ENCODE measurements at places on chromosomes 16 and 17.

DNA sequence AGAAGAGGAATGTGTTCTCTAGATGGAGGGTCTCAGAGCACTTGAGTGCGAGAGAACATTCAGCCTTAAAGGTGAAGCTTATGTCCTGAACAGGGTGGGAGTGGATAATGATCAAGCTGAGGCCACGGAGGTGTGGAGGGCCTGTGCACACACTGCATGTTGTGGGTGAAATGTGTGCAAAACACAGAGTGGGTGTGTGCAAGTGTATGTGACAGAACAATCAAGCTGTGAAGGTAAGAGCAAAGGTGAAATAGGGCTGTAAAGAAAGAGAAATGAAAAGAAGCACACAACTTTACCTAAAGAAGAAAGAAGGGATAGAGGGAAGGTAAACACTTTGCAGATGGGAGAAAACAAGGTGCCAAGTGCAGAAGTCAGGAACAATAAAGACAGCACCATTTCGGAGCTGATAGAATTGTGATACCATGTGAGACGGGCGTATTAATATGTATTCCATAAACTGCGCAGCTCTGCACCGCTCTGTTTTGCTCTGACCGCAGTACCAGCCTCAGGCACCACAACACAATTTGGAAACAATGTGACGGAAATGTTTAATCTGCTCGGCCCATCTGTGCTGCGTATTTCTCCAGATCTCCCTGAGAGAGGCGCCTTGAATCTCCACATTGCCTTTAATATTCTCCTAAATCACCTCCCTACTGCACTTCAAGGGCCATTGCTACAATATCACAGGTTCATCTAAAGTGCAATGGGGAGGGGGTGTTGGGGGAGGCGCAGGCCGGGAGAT, 40.6 kb downstream of the SNX11 start:
- no peak overlapping the region for H3K27ac ChIP-seq
- H3K4me1 ChIP-seq: no peaks in the 10 kb centered on the region
- H3K27me3 ChIP-seq: peaks cover 75% of the 10 kb centered on the region
- no peaks in the 10 kb centered on the region for H3K36me3 ChIP-seq
- no peak overlapping the region for H3K4me3 ChIP-seq

GRCh38 chr17:9115214-9116191, 94.2 kb downstream of the NTN1 start:
- no peak overlapping the region for H3K4me3 ChIP-seq
- DNase-seq: no peak
- no peaks in the 10 kb centered on the region for H3K4me1 ChIP-seq
- no peaks in the 10 kb centered on the region for H3K27me3 ChIP-seq
- no peak overlapping the region for H3K27ac ChIP-seq

GRCh38 chr16:4991754-4992153, 33.6 kb downstream of the SEC14L5 start:
- no peak overlapping the region for H3K27ac ChIP-seq
- no peaks in the 10 kb centered on the region for H3K27me3 ChIP-seq
- H3K4me3 ChIP-seq: no peak overlapping the region
- no peaks in the 10 kb centered on the region for H3K4me1 ChIP-seq
- no peak for DNase-seq

GRCh38 chr17:82060001-82060380, 5.6 kb downstream of the DUS1L start:
- H3K27ac ChIP-seq: no peak overlapping the region
- H3K27me3 ChIP-seq: no peaks in the 10 kb centered on the region
- DNase-seq: peak; percentile 5
- peaks cover 33% of the 10 kb centered on the region for H3K4me1 ChIP-seq

- no peaks in the 10 kb centered on the region for H3K4me1 ChIP-seq
- no peak for DNase-seq
- peaks cover 23% of the 10 kb centered on the region for H3K27me3 ChIP-seq
- no peak overlapping the region for H3K27ac ChIP-seq
- H3K4me3 ChIP-seq: no peak overlapping the region
Observed at GRCh38 chr17:40922239-40922638, 15.2 kb downstream of the KRT23 start.

DNA sequence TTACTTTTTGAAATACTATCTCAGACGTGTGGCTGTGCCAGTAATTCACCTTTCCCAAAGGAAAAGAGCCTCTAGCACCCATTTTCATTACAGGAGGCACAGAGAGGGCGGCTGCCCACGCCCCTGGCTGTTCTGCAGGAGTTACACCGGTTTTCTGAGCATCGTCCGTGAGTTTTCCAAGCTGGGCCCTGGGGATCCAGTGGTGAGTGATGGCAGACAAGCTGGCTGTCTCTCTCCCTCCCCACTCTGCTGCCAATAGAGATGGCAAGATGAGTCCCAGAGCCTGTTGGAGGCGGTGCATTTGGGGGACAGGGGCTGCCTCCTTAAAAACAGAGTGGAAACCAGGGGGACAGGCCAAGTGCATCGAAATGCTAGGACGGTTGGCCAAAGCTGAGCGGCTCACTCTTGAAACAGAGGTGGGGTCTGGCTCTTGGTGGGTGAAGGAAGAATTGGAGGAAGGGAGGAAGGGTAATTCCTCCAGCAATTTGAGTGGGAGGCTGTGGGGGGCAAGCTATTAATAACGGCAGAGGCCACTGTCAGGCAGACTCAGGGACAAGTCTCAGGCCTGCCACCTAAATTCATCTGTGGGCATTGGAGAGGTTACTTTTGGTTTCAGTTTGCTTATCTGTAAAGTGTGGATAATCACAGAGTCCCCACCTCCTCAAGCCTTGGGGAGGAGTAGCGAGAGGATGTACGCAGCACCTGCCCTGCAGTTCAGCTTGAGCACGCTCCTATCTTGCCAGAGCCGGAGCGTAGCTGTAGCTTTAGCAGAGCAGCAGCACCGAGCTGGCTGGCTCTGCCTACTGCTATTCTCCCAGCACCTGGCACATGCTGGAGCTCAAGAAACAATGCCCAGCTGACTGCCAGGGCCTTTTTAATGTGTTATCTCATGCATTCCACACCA, 7.5 kb upstream of the NOS2 start:
- no peaks in the 10 kb centered on the region for H3K27me3 ChIP-seq
- no peaks in the 10 kb centered on the region for H3K36me3 ChIP-seq
- peak; percentile 68 for DNase-seq
- H3K4me3 ChIP-seq: no peak overlapping the region

DNA sequence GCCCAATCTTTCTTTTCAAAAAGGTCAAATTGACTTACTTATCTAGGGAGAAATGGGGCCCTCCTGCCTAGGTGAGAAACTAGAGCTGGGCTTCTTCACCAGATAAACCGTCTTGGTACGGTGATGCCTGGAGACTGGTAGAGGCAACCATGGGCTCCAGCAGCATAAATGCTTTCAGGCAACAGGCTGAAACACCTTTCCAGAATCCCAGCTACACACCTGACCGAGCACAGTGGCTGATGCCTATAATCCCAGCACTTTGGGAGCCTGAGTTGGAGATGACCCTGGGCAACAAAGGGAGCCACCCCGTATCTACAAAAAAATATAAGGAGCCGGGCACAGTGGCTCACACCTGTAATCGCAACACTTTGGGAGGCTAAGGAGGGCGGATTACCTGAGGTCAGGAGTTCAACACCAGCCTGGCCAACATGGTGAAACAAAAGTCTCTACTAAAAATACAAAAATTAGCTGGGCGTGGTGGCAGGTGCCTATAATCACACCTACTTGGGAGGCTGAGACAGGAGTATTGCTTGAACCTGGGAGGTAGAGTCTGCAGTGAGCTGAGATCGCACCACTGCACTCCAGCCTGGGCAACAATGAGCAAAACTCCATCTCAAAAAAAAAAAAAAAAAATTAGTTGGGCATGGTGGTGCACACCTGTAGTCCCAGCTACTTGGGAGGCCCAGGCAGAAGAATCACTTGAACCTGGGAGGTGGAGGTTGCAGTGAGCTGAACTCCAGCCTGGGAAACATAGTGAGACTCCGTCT, 8.0 kb downstream of the TRAF4 start:
- no peak overlapping the region for H3K27ac ChIP-seq
- peaks cover 6% of the 10 kb centered on the region for H3K4me1 ChIP-seq
- no peaks in the 10 kb centered on the region for H3K27me3 ChIP-seq
- DNase-seq: no peak
- H3K4me3 ChIP-seq: no peak overlapping the region

DNA sequence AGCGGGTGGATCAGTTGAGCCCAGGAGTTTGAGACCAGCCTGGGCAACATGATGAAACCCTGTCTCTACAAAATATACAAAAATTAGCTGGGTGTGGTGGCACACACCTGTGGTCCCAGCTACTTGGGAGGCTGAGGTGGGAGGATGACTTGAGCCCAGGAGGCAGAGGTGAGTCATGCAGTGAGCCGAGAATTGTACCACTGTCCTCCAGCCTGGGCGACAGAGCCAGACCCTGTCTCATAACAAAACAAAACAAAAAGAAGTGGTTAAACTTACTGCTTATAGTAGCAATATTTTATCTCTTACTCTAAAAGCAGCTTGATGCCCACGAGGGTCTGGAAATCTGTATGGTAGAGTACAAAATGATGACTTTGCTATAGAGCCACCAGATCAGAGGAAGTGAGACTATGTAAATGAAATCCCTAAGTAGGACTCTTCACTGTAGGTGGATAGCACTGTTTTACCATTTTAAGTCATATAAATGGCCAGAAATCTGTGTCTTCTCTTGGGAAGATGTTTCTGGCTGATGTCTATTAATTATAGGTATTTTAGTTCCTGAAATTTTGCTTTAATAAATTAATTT, 60.4 kb upstream of the MRC2 start:
- no peak overlapping the region for H3K27ac ChIP-seq
- no peak overlapping the region for H3K4me3 ChIP-seq
- no peaks in the 10 kb centered on the region for H3K4me1 ChIP-seq

DNA sequence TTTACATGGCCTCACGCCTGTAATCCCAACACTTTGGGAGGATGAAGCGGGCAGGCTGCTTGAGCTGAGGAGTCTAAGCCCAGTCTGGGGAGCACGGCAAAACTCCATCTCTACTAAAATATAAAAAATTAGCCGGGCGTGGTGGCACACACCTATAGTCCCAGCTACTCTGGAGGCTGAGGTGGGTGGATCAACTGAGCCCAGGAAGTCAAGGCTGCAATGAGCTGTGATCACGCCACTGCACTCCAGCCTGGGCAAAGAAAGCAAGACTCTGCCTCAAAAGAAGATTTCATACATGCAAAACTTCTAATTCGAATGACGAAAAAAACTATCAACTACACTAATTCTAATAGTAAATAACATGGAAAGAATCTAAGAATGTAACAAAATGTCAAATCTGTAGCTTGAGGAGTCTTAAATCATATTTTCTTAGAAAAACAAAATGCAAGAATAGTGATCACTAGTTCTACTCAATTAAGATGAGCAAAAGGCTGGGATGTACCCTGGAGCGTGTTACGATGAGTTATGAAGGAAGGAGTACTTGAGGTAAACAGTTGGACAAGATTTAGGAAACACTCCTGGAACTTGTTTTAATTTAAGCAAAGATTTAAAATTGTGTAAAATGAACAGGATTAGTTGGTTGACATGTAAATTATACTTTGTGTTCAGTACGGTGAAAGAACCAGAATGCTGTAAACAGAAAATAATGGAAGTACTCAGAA, 20.7 kb downstream of the YWHAE start:
- H3K4me3 ChIP-seq: no peak overlapping the region
- no peak for DNase-seq
- H3K27ac ChIP-seq: no peak overlapping the region
- peaks cover 7% of the 10 kb centered on the region for H3K4me1 ChIP-seq
- no peaks in the 10 kb centered on the region for H3K27me3 ChIP-seq
- H3K36me3 ChIP-seq: peaks cover 73% of the 10 kb centered on the region

DNA sequence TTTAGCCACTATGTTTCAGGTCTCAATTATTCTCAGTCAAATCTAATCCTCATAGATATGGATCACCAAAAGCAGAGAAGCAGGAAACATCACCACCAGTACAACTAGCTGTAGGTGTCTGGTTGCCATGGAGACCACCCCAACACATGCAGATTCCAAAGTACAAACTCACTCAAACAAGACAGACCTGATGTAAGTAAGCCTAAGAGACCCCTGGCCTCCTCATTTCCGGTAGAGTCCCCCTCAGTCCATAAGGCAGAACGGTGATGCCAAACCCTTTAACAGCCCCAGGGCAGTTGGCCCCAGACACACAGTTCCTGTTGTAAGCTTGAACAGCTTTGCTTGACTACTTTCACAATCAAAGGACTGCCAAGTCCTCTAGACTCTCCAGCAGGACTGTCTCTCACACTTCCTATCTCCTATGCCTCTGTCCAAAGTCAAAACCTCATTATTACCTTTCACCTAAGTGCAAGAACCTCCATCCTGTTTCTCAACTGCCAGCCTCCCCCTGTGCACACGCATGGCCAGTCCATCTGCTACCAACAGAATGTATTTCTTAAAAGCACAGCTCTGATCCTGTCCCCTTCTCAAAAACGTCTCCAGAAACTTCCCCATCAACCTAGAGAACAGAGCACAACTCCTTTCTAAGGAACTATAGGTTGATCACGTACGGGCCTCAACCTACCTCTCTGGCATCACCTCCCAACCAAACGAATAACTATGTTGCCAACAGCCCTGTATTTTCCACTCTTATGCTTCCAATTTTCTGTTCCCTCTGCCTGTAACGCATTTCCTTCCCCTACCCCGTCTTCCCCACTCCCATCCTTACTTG, 23.9 kb downstream of the SLC39A11 start:
- H3K36me3 ChIP-seq: peaks cover 10% of the 10 kb centered on the region
- DNase-seq: no peak
- H3K27me3 ChIP-seq: no peaks in the 10 kb centered on the region
- no peak overlapping the region for H3K4me3 ChIP-seq
- no peak overlapping the region for H3K27ac ChIP-seq

GRCh38 chr17:38672788-38673706, 1.7 kb downstream of the EPOP start:
- H3K27me3 ChIP-seq: peaks cover 18% of the 10 kb centered on the region
- DNase-seq: no peak
- H3K27ac ChIP-seq: no peak overlapping the region
- no peaks in the 10 kb centered on the region for H3K36me3 ChIP-seq
- peaks cover 40% of the 10 kb centered on the region for H3K4me1 ChIP-seq

DNA sequence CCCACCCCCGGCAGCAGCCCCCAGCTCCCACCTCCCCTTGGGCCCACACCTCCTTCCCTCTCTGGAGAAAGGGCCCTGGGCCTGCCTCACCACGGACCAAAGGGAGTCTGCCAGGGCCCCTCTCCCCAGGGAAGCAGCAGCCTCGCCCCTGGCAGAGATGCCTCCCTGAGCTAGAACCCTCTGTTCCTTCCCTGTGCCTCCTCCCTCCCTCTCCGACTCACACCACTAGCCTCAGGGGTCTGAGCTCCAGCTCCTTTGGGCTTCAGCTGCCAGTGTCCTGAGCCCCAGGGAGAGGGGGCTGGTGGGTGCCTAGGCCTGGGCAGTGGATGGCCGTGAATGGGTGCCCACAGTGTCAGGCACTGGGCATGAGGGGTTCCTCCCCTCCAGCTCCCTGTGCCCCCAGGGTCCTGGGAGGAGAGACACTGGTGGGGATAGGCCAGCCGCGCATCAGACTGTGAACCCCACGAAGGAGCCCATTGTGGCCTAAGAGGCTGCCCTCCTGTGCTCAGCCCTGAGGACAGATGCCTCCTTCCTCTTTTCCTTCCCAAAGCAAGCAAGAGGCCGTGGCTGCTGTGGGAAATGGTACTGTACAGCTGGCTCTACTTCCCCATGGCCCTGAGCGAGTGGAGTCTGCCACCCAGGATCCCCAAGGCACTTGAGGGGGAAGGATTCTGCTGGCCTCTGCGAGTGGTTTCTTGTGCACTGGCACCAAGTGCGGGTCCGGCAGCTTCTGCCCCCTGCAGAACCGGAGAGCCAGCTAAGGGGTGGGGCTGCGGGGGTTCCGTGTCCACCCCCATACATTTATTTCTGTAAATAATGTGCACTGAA, 20.7 kb downstream of the MMP15 start:
- no peak overlapping the region for H3K4me3 ChIP-seq
- no peak overlapping the region for H3K27ac ChIP-seq
- H3K27me3 ChIP-seq: no peaks in the 10 kb centered on the region

- H3K27ac ChIP-seq: no peak overlapping the region
- H3K36me3 ChIP-seq: no peaks in the 10 kb centered on the region
- H3K4me3 ChIP-seq: no peak overlapping the region
- H3K27me3 ChIP-seq: no peaks in the 10 kb centered on the region
Observed at GRCh38 chr16:17193566-17194100, 277.1 kb downstream of the XYLT1 start.

Data from DND-41 (cell line).